NCI-H460 (cell line): ENCODE measurements at places on chromosomes 1 and 21. TPM values are rescaled to one million over a fixed set of nuclear protein-coding genes. Genes with fewer than 3 reads are reported as not detected.

The PTPN7 gene
- not detected in 2 replicates for total RNA-seq

The COL18A1 gene
- total RNA-seq: 3.7 and 3.9 TPM in 2 replicates

- DNase-seq: no peak
Observed at GRCh38 chr21:35340273-35340672, 291.2 kb upstream of the RUNX1 start.

DNA sequence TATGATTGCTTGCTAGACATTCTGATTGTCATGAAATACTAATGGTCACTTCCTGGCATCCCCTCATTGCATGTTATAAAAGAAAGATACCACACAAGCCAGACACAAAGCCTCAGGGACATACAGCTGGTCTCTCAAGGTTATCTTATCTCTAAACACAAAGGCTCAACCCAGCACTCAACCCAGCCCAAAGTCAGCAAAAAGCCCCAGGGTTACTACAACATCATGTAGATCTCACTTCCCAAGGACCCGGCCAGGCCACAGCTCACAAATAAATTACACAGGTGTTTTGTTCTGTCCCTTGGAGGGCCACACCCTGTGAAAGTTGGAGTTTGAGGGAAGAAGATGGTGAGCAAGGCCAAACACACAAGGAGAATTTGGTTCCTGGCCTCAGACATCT is 109.7 kb upstream of the BARHL2 start:
- no peak for DNase-seq

The OPTC gene
- total RNA-seq: not detected in 2 replicates

The LMOD1 gene
- not detected in 2 replicates for total RNA-seq

DNA sequence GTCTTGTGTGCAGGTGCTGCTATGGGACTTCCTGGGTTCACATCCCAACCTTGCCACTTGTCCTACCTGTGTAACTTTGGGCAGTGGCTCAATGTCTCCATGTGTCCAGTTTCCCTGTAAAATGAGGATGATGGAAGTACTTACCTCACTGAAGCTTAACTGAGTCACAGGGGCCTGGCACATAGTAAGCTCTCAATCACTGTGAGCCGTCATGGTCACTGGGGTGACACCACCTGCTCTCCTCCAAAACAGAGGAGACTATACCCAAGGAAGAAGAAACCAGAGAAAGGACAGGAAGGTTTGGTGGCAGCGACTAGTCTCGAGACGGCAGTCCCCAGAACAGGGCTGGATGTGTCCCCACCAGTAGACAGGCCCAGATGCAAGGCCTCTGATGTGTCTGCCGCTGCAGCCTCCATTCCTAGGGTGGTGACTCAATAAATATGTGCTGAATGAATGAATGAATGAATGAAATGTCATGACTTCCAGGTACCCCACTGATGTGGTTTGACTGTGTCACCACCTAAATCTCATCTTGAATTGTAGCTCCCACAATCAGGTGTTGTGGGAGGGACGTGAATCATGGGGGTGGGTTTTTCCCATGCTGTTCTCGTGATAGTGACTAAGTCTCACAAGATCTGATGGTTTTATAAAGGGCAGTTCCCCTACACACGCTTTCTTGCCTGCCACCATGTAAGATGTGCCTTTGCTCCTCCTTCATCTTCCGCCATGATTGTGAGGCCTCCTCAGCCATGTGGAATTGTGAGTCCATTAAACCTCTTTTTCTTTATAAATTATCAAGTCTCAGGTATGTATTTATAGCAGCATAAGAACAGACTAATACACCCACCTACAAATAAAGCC is 13.0 kb upstream of the LRP8 start:
- DNase-seq: no peak

The LCE1D gene
- total RNA-seq: not detected in 2 replicates

The UQCRHL gene
- 7.5 and 7.9 TPM in 2 replicates for total RNA-seq

The AGMAT gene
- total RNA-seq: 4.0 and 4.2 TPM in 2 replicates

DNA sequence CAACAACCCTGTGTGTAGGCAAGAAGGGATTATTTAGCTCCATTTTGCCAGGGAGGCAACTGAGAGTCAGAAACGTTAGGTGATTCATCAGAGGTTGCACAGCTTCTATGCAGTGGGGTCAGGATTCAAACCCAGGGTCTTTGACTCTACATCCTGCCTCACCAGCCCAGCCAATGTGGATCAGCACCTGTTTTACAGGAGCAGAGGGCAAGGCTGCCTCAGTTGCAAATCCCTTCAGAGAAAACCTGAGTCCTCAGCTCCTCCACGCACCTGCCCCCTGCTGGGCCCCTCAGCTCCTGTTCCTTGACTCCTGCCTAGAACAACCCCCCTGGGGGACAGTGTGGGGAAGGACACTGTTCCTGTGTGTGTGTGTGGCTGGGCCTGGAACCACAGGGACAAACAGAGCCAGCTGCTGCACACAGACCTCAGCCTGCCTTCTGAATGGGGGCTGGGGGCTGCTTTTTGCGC is 61.6 kb downstream of the LRRN2 start:
- DNase-seq: peak; percentile 18

GRCh38 chr1:167599957-167600581 is 30.0 kb upstream of the RCSD1 start:
- peak; percentile 21 for DNase-seq

GRCh38 chr1:6486433-6487011 is 4.9 kb downstream of the PLEKHG5 start:
- peak; percentile 74 for DNase-seq

GRCh38 chr1:110726755-110727154 is 52.0 kb upstream of the KCNA3 start:
- DNase-seq: no peak

The LIN28A gene
- total RNA-seq: not detected in 2 replicates

DNA sequence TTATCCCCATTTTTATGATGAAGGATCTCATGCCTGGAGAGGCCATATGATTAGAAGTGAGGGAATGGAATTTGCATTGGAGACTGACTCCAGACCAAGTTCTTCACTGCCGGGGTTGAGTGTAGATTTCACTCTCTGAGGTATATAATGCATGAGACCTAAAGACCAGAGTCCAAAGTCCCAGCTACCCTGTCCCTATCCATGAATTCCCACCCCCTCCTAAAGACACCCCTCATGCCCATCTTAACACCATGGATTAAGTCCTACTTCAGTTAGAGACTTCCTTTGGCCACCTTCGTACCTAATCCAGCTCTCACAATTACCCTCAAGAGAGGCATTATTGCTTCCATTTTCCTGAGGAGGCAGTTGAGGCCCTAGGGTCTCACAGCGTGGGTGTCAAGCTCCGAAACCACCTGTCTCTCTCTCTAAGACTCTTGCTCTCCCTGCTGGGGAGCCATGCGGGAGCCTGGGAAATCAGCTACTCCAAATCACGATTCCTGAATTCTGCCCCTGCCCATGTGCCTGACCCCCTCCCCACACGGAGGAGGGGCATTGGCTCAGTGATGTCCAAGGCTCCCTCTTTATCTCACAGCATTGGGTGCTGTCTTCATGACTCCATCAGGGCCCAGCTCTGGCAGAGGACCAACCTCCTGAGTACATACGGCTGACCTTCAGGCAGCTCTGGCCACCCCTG is 11.7 kb upstream of the FOXO6 start:
- DNase-seq: no peak

DNA sequence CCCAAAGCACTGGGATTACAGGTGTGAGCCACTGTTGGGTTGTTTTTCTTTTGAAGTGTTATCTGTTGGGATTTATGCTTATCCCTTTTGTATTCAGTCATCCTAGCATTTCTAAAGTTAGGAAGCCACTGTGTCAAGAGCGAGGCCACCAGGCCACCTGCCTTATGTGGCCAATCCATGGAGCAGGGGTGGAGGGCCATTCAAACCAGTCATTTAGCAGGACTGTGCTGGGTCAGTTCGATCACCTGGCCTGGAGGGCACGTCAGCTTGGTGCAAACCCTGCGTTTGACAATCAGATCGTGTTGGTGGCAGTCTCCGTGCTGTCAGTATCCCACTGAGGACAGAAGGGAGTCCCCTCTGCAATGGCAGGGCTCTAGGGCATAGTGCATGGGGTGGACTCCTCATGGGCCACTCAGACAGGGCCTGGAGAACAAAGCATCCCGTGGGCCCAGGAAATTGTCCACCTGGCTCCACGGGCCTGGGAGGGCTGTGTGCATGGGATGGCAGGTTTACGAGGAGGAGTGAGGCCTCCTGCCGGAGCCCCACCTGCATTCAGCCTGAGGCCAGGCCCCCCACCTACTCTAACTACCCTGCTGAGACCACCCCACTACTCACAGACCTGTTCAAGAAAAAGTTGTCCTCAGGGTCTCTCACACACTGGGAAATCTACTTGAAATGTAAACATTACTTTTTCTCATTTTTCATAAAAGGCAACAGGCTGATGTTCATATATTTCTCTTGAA is 242.3 kb downstream of the SDCCAG8 start:
- no peak for DNase-seq
